ENCODE measurements at places on chromosomes 1 and 21.

GRCh38 chr1:61979729-61980128 is 214.9 kb upstream of the L1TD1 start:
- DNase-seq = no peak

DNA sequence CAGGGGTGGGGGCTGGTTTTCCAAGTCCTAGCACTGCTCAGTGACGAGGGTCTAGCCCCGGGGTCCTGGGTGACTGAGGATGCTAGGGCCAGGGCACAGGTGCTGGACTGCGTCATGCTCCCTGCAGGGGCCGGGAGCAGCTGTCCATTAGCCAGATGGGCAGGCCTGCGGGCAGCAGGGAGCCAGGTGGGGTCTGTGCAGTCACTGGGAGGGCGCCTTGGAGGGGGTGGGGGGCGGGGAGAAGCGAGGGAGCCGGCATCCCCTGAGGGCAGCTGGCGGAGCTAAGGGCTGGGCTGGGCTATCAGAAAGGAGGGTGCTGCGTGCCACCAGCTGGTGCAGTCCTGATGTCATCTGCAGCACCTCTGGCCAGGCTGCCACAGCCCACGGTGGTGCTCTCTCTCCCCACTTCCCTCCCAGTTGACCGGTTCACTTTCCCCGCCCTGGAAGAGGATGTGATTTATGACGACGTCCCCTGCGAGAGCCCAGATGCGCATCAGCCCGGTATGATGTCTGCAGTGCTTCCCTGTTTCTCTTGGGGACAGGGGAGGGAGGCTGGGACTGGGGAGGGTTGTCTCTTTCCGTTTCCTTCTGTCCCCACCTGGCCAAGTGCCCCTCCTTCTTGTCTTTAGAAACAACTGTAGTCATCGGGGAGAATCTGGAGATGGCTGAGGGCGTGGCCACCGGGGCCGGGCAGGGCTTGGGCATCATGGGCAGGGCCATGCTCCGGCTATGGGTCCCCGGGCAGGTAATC is 63.8 kb downstream of the ARHGEF10L start:
- no peak for DNase-seq

DNA sequence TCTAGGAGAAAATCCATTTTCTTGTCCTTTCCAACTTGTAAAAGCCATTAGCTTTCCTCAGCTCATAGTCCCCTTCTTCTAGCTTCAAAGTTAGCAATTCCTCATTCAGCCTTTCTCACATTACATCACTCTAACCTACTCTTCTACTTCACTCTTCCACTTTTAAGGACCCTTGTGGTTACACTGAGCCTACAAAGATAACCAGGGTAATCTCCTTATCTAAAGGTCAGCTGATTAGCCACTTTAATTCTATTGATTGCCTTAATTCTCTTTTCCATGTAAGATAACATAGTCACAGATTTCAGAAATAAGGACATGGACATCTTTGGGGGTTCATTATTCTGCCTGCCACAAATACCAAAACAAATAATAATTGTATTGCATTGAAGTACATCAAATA is 8.5 kb upstream of the SPATA6 start:
- no peak for DNase-seq

- DNase-seq = no peak
Measured at GRCh38 chr1:26044414-26044813, 1.5 kb downstream of the SLC30A2 start.

GRCh38 chr1:2316451-2316961 is 74.8 kb downstream of the MORN1 start:
- no peak for DNase-seq

DNA sequence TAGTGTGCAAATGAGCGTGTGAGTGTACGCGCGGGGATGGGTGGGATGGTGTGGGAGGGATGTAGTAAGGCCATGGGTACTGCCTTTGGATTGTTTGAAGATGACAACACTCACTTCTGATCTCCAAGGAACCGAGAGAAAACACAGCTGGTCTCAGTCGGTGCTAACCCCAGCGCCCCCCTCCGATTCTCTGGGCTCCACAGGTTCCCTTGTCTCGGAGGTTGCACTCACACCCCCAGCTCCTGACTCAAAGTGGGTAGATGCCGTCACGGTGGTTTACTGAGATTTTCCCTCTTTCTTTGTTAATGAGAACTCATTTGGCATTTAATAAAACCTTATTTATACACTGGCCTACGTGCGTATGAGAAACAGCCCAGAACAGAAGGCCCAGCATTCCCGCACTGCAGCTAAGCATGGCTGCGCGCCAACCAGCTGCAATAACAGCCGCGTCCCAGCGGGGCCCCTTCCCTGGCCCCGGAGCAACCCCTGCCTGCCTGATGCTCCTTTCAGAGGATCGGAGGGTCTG is 25.8 kb downstream of the ABCA4 start:
- no peak for DNase-seq

DNA sequence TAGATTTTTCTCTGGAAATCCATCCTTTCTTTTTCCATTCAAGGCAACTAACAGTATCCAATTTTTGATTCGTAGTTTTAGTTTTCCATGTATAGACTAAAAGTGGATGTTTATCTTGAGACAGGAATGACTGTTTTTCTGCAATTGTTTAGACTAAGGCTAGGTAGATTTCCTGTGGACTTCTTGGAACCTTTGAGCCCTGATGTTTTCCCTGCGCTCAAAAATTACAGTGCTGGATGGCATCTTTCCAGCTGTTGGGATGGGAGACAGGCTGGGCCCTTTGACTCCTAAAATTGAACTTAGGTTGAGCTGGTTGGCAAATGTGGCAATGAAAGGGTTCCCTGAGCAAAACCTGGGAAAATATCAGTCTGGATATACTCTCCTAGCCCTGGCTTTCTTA is 180.4 kb downstream of the DHRS3 start:
- DNase-seq = no peak

Measured in effector CD8-positive, alpha-beta T cell (primary cell).